ENCODE measurements at places on chromosomes 12 and 14.

DNA sequence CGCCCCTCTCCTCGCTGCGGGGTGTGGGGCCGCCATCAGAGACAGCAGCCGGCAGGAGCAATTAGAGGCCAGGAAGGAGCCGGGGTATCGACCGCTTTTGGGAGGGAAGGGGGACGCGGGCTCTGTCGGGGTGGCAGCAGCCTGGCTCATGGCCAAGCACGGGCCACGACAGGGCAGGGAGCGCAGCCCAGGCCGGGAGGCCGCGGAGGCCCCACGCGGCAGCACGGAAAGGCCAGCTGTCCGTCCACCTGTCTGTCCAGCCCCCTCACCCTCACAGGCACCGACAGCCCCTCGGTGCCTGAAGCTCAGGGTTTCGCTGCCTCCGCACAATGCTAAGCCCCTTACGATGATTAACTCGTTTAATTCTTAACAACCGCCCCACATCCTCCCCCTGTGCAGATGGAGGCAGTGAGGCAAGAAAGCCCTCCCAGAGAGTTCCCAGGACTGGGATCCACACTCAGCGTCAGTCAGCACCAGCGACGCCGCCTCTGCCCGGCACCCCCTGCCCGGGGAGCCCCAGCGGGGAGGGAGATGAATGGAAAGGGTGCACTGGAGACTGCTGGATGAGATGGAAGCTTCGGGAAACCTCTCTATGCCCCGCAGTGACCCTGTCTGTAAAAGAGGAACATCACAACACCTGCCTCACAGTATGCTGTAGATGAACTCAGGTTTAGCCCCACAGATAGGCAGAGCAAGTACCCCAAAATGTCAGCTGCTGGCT, 23.7 kb downstream of the NCOR2 start:
- no peak for DNase-seq

GRCh38 chr14:61438497-61438859, 117.1 kb downstream of the PRKCH start:
- DNase-seq: no peak

GRCh38 chr12:123607756-123608155, 5.9 kb downstream of the DDX55 start:
- no peak for DNase-seq

DNA sequence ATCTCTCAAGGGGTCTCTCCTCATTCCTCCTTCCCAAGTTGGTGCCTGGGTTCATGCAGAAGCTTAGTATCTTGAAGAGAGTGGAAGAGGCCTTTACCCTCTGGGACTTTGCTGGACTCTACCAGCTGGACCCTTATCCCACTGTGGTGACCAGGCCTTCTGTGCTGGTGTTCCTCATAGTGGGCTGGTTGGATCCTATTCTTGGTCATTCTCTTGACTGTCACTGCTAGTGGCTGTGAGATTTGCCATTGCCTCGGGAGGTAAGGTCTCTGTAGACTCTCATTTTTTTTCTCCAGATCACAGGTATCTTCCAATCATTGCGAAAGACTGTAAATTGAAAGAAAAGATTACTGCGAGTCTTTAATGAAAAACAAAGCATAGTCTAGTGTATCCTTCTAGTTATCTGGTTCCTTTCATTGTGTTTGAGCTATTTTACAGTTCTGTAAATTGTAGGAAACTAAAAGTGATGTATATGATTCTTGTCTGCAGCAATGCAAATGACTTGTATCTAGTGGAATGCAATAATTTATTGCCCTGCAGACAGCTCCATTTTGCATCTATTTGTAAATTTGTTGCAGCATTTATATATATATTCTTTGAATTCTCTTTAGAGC, 217.9 kb downstream of the AEBP2 start:
- no peak for DNase-seq

DNA sequence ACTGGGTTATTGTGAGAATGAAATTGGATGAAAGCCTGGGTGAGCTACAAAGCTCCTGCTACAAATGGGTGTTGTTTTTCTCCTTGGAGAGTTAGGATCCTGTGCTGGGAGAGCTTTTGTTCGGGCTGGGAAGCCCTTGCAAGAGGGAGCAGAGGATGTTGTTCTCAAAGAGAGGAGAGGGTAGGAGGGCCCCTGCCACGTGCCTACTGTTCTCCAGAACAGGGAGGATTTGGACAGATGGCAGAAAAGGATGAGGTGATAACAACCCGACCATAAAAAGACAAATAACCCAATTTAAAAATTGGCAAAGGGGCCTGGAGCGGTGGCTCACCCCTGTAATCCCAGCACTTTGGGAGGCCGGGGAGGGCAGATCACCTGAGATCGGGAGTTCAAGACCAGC, 68.8 kb downstream of the GALNT16 start:
- no peak for DNase-seq

DNA sequence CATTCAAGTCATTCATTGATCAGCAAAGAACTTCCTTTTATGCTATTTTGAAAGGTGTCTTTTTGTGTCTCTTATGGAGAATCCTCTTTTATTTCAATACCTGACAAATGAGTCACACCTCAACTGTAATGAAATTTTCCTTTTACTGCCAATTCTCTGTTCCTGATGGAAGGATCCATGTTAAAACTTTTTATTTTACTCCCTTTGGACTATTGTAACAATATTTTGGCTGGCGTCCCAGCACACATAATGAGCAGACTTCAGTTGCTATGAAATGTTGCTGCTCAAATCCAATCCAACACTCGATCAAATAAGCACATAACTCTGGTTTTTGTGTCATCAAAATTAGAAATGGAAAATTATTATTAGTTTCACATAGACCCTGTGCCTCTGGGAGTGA, 21.9 kb upstream of the SLC15A5 start:
- no peak for DNase-seq
